ENCODE measurements at places on chromosomes 5 and 9.

GRCh38 chr5:32707418-32707997, 3.6 kb upstream of the NPR3 start:
- no peak for DNase-seq

- DNase-seq: no peak
These were observed 73.6 kb downstream of the C9orf153 start for GRCh38 chr9:86185872-86186271.

DNA sequence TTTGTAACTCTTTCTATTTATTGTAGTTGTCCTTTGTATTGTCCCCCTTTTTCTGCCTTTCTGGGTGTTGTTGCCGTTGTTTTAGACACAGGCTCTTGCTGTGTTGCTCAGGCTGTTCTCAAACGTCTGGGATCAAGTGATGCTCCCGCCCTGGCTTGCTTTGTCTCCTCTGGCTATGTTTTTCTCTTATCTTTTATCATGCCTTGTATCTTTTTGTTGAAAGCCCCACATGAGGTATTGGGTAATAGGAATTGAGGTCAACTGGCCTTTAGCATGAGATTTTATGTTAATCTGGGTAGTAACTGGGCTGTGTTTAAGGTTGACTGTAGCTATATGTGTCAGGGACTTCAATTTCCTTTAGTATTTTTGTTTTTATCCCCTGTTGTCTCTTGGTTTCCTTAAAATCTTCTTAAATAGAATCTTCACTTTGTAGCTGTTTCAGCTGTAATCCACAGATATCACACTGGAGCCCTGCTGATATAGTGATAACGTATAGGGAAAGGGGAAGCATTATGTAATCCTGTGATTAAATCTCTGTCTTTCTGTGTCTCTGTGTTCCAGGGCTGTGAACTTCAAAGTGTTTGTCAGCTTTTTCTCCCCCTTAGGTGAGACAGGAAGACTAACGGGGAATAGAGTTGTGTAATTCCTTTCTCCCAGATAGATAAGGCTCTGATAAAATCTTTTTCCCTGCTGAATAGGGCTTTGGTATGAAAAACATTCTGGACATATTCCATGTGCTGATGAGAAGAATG, 25.9 kb upstream of the CACNA1B start:
- DNase-seq: no peak

DNA sequence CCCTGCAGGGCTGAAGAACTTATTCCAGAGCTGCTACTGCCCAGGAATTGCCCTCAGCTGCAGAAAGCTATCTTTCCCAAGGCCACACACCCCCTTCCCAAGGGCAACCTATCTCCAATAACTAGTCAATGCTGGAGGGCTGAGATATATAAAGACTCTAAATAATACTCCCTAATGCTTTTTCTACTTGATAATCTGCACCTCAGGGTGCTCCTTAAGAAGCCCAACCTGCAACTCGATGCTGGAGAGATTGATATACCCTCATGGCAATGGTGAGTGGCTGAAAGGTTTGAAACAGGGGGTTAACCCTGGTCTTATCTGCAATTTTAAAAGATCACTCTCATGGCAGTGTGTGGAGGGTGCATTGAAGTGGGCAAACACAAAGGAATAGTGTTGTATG, 142.7 kb upstream of the APC start:
- DNase-seq: no peak

GRCh38 chr5:71957292-71957898, 149.9 kb upstream of the MAP1B start:
- DNase-seq: no peak

- DNase-seq: no peak
These were observed 10.3 kb downstream of the CNOT8 start for GRCh38 chr5:154868702-154869101.

- DNase-seq: no peak
These were observed 151.0 kb upstream of the MSX2 start for GRCh38 chr5:174573221-174573994.

DNA sequence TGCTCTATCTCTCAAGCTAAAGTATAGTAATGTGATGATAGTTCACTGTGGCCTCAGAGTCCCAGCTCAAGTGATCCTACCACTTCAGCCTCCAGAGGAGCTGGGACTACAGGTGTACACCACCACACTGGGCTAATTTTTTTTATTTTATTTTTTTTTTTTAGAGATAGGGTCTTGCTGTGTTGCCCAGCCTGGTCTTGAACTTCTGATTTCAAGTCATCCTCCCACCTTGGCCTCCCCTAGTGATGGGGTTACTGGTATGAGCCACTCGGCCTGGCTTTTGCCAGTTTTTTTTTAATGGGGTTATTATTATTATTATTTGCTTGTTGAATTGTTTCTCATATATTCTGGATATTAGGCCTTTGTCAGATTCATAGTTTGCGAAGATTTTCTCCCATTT, 13.2 kb downstream of the FAF2 start:
- no peak for DNase-seq

- DNase-seq: no peak
These were observed 53.8 kb downstream of the NIM1K start for GRCh38 chr5:43245724-43246385.

- peak; percentile 27 for DNase-seq
These were observed 122.2 kb downstream of the LHX2 start for GRCh38 chr9:124133727-124134126.

- no peak for DNase-seq
These were observed 662.9 kb upstream of the ZNF608 start for GRCh38 chr5:125409234-125409860.

- no peak for DNase-seq
These were observed 306.3 kb downstream of the FER start for GRCh38 chr5:109053995-109054417.

DNA sequence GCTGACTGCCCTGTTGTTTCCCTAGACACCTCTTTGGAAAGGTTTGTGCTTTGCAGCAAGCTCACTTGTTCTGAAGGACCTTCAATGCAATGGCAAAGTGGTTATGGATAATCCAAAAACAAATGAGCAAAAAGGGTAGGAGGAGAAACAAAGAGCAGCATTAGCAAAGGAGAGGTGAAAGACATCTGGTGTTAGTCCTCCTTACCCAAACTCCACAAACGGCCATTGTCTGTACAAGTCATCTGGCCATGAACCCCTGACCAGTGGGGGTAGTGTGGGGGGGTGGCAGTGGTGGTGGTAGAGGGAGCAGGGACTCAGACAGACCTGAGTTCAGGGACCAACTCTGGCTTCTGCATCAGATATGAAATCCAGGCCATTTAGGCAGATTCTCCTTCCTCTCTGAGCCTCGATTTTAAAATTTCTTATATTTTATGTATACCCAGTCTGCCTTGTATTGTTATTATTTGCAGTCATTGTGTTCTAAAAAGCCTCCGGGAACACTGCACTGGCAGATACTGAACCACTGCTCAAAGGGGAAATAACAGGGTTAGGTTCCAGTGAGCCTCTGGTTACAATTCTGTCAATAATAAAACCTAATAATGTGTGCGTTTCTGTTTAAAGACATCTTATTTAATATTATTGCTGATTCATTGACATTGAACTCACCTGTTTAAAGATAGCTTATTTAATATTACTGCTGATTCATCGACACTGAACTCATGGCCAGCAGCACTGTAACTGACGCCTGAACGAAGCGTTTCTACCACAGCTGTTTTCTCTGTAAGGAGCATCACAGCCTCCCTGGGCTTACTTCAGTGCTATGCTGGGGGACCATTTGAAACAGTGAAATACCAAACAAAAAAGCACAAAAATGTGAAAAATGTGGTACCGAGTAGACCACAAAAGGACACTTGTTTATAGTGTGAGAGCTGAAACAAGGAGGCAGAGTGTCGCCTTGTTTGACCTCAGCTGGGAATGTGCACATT, 156.0 kb downstream of the SEC61B start:
- DNase-seq: no peak

GRCh38 chr5:96337048-96337781, 95.8 kb downstream of the PCSK1 start:
- DNase-seq: no peak

GRCh38 chr5:34743878-34744277, 87.8 kb downstream of the RAI14 start:
- DNase-seq: no peak

GRCh38 chr9:128628471-128629048, 28.1 kb downstream of the DYNC2I2 start:
- DNase-seq: no peak

DNA sequence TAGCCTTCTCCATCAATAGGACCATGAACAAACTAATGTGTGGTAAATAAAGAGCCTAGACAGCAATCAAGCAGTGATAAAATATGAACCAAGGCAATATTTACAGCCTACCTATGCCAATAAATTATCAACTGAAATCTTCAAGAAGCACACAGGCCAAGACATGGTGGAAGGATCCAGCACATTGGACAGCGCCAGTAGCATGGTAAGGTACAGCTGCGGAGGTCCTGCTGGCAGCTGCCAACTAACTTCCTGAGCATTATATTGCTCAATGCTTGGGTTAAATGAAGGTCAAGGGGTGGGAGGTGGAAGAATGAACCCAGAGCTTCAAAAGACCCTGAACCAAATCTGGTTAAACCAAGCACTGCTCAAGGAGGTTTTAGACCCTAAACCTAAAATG, 16.5 kb upstream of the SPDL1 start:
- no peak for DNase-seq

DNA sequence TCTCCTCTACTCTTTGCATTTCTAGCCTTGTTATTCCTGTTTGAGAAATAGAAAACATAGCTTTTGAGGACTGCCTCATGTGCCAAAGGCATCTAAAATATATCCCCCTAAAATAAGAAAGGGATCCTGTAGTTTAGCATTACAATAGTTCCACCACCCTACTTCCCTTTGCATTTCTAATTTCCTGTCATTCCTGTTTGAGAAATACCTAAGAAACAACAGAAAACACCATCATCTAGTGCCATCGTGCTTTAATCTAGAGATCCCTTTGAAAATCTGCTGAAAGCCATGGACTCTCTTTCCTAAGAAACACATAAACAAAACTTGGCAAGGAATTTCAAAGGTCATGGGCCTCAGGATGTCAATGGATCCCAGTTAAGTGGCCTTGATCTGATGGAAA, 7.5 kb downstream of the CLK4 start:
- DNase-seq: no peak

DNA sequence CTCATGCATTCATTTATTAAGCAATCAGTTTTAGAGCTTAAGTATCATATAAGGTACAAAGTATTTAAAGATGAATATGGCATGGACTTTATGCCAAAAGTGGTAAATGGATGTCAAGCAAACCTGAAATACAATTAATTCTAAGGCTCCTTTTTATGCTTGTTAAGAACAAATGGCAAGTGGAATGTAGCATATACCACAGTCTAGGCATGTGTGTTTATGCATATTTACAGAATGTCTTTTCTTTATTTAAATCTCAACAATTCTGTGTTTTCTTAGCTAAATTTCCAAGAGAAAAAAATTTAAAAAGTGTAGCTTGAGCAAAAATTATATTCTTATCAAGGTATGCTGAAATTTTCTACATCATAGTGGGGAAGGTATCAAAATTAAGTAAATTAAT, 39.8 kb downstream of the MPDZ start:
- DNase-seq: no peak

GRCh38 chr5:123344816-123345426, 78.3 kb downstream of the CEP120 start:
- no peak for DNase-seq

DNA sequence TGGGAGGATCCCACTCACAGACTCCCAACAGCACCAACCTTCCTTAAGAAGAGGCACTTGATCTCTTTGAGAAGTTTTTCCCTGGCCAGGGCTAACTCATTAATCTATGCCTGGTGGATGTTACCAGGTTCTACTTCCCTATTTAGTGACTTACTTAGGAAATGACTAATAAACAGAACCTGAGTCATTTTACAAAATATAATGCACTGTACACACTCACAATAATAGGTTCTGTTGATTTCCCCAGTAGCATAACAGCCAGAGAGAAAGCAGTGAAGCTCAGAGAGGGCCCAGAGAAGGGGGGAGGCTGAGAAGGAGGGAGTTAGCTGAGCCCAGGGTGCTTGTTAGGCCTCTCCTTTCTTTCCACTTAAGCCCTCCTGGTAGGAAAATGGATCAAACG, 27.1 kb downstream of the FRMD3 start:
- peak; percentile 1 for DNase-seq

- DNase-seq: no peak
These were observed 1.7 kb downstream of the TLE1 start for GRCh38 chr9:81687521-81688261.

GRCh38 chr5:137751869-137752491, 2.2 kb downstream of the HNRNPA0 start:
- peak; percentile 38 for DNase-seq

DNA sequence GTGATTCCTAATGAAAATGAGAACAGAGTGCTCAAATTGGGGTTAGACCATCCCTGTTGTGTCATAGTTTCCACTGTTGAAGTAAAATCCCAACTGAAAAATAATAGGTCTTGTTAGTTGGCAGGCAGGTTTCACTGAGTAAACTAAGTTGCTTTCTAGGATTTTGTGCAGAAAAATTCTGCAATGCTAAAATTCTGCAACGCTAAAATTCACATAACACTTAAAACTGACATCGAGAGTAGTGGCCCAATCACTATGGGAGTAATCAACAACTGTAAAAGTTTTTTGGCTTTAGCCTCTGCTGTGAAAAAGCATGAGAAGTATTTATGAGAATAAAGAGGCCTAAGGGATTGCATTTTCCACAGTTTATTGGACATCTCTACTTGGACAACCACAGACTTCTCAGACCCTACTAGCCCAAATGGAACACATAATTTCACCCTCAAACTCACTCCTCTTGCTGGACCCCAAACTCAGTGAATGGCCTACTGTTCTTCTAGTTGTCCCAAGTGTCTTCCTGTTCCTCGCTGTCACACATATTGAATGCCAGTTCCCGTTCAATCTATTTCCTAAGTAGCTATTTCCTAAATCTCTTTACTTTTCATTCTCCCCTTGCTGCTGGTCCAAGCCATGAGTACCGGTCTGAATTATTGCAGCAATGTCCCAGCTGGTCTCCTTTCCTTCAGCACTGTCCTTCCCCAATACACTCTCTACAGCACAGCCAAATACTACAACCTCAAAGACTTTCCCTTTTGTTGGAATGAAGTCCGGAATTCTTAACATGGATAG, 355.4 kb downstream of the PDE4D start:
- DNase-seq: no peak

- DNase-seq: no peak
These were observed 28.8 kb downstream of the TNIP1 start for GRCh38 chr5:151051931-151052608.

- DNase-seq: no peak
These were observed 34.6 kb upstream of the IL17B start for GRCh38 chr5:149413477-149414210.

DNA sequence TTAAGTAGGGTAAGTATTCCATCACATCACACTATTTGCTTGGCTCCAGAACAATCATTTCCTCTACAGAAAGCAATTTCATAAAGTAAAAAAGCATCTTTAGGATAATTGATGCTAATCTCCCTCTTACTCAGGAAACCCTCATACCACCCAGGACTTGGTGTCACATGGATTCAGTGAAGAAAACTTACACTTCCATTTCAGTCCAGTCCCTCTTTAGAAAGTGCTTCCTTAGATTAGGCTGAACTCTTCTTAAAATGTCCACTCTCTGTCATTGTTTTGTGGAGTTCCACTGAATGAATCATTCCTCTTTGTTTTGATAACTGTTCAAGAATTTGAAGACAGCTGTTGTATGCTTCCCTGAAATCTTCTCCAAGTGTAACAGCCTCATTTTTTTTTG, 144.0 kb upstream of the ZNF462 start:
- no peak for DNase-seq

All from CD4-positive, alpha-beta T cell treated with Interleukin-2 at 100 ng/mL for 4 hours (primary cell).